ENCODE measurements at places on chromosomes 12 and 14.

DNA sequence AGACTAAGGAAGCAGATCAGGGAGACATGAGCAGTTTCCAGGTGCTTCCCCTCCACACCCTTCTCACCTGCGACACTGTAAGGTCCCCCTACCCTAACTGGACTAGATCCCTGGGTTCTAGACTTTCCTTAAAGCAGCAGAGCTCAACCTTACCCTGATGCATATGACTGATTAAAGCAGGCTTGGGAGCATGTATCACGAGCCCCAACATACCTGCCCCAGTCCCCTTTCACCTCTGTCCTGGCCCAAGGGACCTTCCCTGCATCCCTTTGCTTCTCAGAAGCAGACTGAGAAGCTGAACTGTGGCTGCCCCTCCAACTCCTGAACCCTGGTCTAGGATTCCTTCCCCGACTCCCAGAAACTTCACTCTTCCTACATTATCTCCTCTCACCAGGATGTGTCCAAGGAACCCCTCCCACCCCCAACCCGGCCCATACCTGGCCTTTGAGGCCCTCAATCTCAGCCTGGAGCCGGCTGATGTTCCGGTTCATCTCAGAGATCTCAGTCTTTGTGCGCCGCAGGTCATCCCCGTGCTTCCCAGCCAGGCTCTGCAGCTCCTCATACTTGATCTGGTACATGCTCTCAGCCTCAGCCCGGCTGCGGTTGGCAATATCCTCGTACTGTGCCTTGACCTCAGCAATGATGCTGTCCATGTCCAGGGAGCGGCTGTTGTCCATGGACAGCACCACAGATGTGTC, 5.4 kb downstream of the KRT8 start:
- no peak for DNase-seq

DNA sequence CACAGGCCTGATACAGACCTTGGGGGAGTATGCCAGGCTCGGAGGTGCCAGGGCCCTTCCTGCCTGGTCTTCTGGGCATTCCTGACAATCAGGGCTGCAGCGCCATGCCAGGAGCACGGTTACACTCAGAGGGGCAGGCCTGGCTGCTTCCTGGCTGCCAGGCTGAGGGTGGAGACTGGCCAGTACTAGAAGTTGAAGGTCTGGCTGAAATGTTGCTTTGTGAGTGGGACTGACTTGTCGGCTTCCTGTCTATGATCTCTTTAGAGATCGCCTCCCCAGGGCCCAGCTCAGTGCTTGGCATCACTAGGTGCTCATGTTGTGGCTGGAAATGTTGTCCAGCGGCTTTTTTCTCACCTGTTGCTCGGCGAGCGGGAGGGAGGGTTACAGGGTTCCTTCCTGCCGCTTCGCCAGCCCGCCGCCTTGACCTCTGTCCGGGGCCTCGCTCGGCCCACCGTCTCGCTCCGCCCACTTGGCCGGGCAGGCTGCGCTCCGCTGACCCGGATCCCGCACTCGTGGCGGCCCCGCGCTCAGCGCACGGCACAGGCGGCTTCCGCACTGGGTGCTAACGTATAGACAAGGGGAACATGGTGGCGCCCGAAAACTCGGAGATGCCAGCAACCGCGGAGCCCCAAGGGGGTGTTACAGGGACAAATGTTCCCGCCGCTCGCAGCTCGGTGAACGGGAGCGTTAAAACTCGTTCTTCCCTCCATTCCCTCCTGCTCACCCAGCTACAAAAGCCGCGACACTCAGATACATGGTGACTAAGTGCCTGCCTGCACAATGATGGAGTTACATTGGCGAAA, 32.6 kb downstream of the PAPLN start:
- peak; percentile 64 for DNase-seq

DNA sequence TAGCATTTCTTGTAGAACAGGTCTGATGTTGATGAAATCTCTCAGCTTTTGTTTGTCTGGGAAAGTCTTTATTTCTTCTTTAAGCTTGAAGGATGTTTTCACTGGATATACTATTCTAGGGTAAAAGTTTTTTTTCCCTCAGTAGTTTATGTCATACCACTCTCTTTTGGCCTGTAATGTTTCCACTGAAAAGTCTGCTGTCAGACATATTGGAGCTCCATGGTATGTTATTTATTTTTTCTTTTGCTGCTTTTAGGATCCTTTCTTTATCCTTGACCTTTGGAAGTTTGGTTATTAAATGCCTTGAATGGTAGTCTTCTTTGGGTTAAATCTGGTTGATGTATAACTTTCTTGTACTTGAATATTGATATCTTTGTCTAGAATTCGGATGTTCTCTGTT, 306.1 kb downstream of the FUT8 start:
- DNase-seq, result no peak

DNA sequence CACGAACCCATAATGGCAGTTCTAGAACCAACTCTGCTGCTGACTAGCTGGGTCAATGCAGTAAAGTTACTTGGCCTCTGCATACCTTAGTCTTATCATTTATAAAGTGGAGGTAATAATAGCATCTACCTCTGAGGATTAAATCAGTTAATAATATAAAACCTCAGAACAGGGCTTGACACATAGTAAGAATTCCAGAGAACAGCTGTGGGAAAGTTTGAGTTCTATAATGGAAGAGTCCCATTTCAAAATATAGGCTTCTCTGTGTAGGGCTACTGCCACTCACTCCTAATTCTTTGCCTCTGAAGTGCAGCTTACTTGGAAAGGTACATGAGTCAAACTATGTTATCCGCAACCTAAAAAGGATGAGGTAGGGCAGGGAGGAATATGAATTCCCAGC, 269.2 kb upstream of the PRKD1 start:
- no peak for DNase-seq

GRCh38 chr12:31518680-31519227, 72.2 kb downstream of the DENND5B start:
- peak; percentile 99 for DNase-seq

GRCh38 chr12:76272287-76272686, 75.9 kb downstream of the BBS10 start:
- DNase-seq, result peak; percentile 61

- DNase-seq, result no peak
These were observed 10.7 kb downstream of the SLC25A47 start for GRCh38 chr14:100333827-100334226.

- DNase-seq, result peak; percentile 29
These were observed at the start of gene ADCY4 for GRCh38 chr14:24334431-24335291. Gene ADCY4, minus strand, starts transcription at chr14:24335071. Its CDS starts 419 bp downstream, at chr14:24334652.

GRCh38 chr14:71680736-71681387, 251.4 kb upstream of the RGS6 start:
- DNase-seq, result no peak

- DNase-seq, result no peak
These were observed 136.9 kb downstream of the RIMBP2 start for GRCh38 chr12:130579231-130579630.

DNA sequence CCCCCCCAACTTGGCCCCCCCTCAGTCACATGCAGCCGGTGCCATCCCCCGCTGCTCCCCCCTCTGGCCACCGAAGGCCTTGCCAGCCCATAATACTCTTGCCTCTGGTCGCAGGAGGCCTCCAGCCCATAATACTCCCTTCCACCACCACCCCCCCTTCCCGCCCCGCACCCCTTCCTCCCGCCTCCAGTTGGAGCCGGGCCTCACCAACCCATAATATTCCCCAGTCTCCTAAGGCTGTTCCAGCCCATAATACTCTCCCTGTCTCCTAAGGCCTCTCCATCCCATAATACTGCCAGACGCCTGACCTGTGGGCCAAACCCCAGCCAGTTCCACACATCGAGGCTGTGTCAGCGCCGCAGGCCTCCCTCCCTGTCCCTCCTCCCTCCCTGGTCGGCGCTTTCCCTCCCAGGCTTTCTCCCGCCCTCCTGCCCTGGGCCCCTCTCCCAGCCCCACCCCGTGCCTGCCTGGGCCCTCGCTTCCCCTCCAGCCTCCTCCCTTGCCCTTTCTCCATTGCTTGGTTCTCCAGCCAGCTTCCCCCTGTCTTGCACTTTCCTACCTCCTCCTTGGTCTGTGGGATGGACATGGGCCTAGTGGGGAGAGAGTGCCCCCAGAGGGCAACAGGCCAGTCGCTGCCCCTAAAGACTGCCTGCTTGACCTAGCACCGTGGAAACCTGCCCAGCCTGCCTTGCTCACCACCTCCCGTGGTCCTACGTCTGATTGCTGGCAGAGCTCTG, 6.8 kb upstream of the CHD4 start:
- DNase-seq, result peak; percentile 95

- no peak for DNase-seq
These were observed 597 bp upstream of the DYNC1H1 start for GRCh38 chr14:101963656-101964296.

- no peak for DNase-seq
These were observed 49.2 kb downstream of the FBRSL1 start for GRCh38 chr12:132539016-132539773.

- no peak for DNase-seq
These were observed 414.3 kb downstream of the BCAT1 start for GRCh38 chr12:24534622-24535021.

DNA sequence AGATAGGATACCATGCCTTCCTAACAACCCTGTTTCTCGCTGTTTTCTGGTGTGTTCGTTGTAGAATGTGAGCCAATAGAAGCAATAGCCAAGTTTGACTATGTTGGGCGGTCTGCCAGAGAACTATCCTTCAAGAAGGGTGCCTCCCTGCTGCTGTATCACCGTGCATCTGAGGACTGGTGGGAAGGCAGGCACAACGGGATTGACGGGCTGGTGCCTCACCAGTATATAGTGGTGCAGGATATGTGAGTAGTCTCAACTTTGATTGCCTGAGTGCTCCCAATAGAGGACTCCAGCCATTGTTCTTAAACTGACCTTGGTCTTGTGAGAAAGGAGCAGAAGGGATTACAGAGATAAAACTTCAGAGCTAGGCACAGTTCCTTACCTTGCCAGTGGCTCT, 96.2 kb downstream of the KICS2 start:
- DNase-seq, result no peak

GRCh38 chr14:101225157-101226152, 321.9 kb upstream of the RTL1 start:
- no peak for DNase-seq

- peak; percentile 78 for DNase-seq
These were observed 21.7 kb upstream of the VPS37B start for GRCh38 chr12:122917507-122918121.

DNA sequence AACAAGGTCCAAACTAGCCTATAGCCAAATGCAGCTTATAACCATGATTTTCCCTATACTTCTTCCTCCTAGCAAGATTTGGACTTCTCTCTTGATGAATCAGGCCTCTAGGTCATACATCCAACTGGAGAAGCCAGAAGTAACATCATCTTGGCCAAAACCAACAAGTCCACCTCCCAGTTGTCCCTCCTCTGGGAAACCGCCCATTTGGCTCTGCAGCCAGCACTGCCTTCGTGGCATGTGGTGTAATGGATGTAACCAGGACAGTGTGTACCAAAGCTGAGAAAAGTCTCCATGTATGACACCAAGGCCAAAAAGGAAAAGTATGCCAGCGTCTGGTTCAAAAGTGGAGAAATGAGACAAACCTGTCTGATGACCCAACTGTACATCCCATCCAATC, 59.3 kb upstream of the VASH1 start:
- DNase-seq, result peak; percentile 17

DNA sequence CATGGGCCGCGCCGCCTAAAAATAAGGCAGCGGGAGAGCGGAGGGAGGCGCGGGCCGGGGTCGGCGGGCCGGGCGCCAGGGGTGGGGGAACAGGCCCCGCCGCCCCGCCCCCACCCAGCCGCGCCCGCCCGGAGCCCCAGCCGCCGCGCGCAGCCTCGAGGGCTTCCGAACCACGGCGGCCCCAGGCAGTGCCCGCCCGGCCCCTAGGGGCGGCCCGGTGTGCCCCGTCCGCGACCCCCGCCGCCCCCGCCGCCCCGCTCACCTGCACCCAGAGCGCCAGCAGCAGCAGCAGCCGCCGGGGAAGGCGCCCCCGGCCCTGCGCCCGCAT, 519 bp downstream of the JAG2 start:
- DNase-seq, result no peak

GRCh38 chr12:12425616-12426015, 68.7 kb downstream of the BORCS5 start:
- no peak for DNase-seq

- DNase-seq, result no peak
These were observed 96.2 kb downstream of the CPSF2 start for GRCh38 chr14:92217936-92218335.

- no peak for DNase-seq
These were observed 223.2 kb downstream of the NTF3 start for GRCh38 chr12:5655120-5655519.

DNA sequence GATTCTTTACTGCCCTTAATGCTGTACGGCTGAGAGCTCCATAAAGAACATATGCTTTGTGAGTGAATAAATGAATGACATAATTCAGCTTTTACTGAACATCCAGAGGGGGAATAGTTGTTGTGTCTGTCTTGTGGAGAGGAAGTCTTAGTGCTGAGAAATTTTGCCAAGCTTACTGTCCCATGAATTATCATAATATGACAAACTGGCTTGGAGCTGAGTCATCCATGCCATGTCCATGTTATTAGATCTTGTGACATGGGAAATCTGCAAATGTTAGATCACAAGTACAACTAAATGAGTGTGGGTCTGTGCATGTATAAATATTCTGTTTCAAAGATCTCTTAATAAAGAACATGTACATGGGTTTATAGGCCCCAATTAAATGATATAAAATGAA, 350.4 kb downstream of the BMP4 start:
- DNase-seq, result no peak

GRCh38 chr14:100287202-100287997, 18.8 kb downstream of the SLC25A29 start:
- no peak for DNase-seq

GRCh38 chr12:3164454-3165077, 87.4 kb downstream of the TSPAN9 start:
- no peak for DNase-seq

- no peak for DNase-seq
These were observed 194.8 kb downstream of the SLC41A2 start for GRCh38 chr12:104763168-104763805.

GRCh38 chr14:103423050-103423461, 37.8 kb downstream of the MARK3 start:
- DNase-seq, result peak; percentile 81

DNA sequence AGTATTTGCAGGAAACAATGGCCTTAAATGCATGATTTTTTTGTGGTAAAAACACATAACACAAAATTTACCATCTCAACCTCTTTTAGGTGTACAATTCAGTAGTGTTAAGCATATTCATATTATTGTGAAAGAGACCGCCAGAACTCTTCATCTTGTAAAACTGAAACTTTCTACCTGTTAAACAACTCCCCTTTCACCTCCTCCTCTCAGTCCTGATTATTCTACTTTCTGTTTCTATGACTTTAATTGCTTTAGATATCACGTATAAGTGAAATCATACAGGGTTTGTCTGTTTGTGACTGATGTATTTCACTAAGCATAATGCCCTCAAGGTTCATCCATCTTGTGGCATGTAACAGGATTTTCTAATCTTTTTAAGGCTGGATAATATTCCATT, 353.4 kb downstream of the ADAMTS20 start:
- DNase-seq, result no peak

DNA sequence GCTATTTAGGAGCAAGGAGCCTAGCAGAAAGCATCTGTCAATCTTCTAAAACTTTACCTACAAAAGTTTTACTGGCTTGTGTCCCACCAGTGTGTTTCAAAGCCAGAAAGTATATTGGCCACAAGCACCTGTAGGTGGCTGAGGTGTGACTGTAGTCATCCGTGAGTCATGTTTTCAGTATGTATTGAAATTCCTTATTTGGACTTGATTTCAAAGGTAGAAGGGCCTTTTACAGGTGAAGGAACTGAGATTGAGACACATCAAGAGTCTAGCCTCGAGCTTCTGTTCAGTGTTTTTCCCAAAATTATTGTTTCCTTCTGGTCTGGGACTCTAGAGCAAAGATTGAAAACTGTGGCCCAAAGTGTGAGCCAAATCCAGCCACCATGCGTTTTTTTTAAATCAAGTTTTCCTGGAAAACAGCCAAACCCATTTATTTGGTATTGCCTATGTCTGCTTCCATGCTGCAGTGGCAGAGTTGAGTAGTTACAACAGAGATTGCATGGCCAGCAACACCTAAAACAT, 195.3 kb upstream of the BCL2L14 start:
- no peak for DNase-seq
